ENCODE measurements at places on chromosomes 12 and 14.
A peak's percentile ranks its signal among the peaks of the same experiment; 100 is the strongest.

GRCh38 chr14:67199016-67199415 lies 9.8 kb downstream of the GARIN2 start:
- DNase-seq = no peak

DNA sequence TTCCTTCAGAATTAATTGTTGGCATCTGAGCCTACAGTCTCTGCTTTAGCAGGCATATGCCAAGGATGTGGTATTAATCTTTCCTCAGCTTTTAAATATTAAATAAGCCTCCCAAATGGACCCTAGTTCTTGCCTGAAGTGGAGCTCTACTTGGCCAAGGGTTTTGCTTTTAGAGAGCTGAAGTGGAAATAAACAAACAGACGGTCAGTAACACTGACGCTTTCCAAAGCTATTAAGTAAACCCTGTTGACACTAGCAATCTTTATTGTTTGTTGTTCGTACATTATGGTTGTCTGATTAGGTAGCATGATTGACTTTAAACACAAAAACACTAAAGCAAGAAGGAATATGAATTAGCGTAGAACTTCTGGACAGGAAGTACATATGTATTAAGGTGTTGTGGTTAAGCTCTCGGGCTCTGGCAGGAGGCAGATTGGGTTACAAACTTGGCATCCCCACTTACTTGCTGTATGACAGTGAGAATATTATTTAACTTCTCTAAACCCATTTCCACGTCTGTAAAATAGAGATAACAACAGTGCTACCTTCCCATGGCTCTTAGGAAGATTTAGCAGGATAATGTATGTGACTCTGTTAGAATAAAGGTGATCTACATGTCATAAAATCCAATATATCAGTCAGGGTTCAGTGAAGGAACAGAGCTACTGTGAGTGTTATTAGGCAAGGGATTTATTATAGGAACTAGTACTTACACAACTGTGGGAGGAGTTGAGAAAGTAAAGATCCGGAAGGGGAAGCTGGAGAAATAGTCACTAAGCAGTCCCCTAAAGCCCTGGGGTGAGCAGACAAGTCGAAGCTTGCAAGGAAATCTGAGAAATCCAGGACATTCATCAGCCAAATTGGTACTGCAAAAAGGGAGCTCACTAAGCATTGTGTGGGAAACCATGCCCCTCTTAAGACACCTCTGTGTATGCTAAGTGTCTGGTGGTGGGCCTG lies 92.2 kb upstream of the ATF7IP start:
- DNase-seq = peak; percentile 84

GRCh38 chr14:20866194-20866593 lies 25.0 kb upstream of the RNASE3 start:
- no peak for DNase-seq

- no peak for DNase-seq
These were observed 51.4 kb downstream of the ACACB start for GRCh38 chr12:109167781-109168180.

- peak; percentile 62 for DNase-seq
These were observed 297.7 kb upstream of the DDHD1 start for GRCh38 chr14:53450871-53451270.

- DNase-seq = no peak
These were observed 94.7 kb upstream of the BCL2L14 start for GRCh38 chr12:11976005-11976404.

GRCh38 chr14:96217376-96217913 lies 12.8 kb downstream of the BDKRB2 start:
- DNase-seq = no peak

All from NCI-H1105 treated with DMSO at 0.1 percent for 48 hours (cell line).